Muscle of leg (tissue), 16 donors: ENCODE measurements at places on chromosomes 2 and 18. TPM values are rescaled to one million over a fixed set of nuclear protein-coding genes. Genes with fewer than 3 reads are reported as not detected.

The RASGRP3 gene
- total RNA-seq, result 38.3 TPM

The SOWAHC gene
- total RNA-seq, result 5.4 TPM

The PARD3B gene
- total RNA-seq, result 15.3 TPM

The CBLN2 gene
- 0.44 TPM for total RNA-seq

The TPO gene
- 0.18 TPM for total RNA-seq

The RSAD2 gene
- total RNA-seq, result 3.3 TPM

The ANO7 gene
- 0.35 TPM for total RNA-seq

The MYL1 gene
- total RNA-seq, result 10,096 TPM

The SLC4A5 gene
- total RNA-seq, result 2.2 TPM

The OSBPL6 gene
- 3.3 TPM for total RNA-seq

The NAPG gene
- 22.6 TPM for total RNA-seq

The CSRNP3 gene
- total RNA-seq, result 15.6 TPM

The MC2R gene
- total RNA-seq, result 0.18 TPM

The SFTPB gene
- total RNA-seq, result not detected

The ARHGAP25 gene
- 3.1 TPM for total RNA-seq

GRCh38 chr2:197108758-197109157 is 182.3 kb upstream of the PGAP1 start:
- no peaks in the 10 kb centered on the region for H3K27me3 ChIP-seq
- peak overlapping the region; percentile 54 for H3K27ac ChIP-seq
- H3K4me3 ChIP-seq, result no peak overlapping the region
- peak; percentile 79 for DNase-seq

- no peaks in the 10 kb centered on the region for H3K36me3 ChIP-seq
- peak overlapping the region; percentile 86 for H3K27ac ChIP-seq
- no peaks in the 10 kb centered on the region for H3K27me3 ChIP-seq
These were observed 14.8 kb downstream of the ZAP70 start for GRCh38 chr2:97728091-97728731.

GRCh38 chr2:70340761-70341476 is 39.1 kb upstream of the FAM136A start:
- H3K4me3 ChIP-seq, result no peak overlapping the region
- H3K27ac ChIP-seq, result no peak overlapping the region
- H3K36me3 ChIP-seq, result no peaks in the 10 kb centered on the region
- no peaks in the 10 kb centered on the region for H3K4me1 ChIP-seq

DNA sequence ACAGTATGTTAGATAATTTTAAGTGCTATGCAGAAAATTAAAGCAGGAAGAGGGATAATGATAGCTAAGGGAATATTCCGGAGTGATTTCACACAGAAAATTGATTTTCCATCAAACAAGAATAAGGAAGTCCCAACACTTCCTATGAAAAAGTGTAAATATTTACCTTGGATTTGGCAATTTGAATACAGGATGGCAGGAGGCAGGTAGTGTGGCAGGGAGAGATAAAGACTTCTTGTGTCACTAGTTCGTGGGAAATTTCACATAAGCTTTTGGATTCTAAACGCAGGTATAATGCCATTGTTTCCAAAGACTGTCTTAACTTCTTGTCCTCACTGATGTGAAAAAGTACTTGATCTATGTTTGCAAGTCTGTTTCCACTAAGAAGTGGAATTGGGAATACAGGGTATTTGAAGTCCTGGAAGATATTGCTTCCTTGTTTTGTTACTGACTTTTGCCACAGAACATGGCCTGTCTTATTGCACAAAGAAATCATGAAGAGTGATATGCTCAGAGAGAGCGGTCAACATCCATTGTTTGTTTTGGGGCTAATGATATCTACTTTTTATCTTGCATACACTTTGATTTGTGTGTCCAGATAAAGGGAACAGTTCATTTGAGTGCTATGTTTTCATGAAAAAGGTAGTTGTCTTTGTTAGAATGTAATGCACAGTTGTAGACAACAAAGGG is 1216.1 kb upstream of the FAM98A start:
- no peak overlapping the region for H3K4me3 ChIP-seq
- no peaks in the 10 kb centered on the region for H3K27me3 ChIP-seq
- no peak overlapping the region for H3K27ac ChIP-seq
- H3K36me3 ChIP-seq, result no peaks in the 10 kb centered on the region
- no peaks in the 10 kb centered on the region for H3K4me1 ChIP-seq
- DNase-seq, result no peak

- no peaks in the 10 kb centered on the region for H3K27me3 ChIP-seq
- peak overlapping the region; percentile 81 for H3K4me3 ChIP-seq
- H3K36me3 ChIP-seq, result peaks cover 2% of the 10 kb centered on the region
- H3K27ac ChIP-seq, result peak overlapping the region; percentile 98
- H3K4me1 ChIP-seq, result peaks cover 17% of the 10 kb centered on the region
These were observed 697 bp upstream of the SPATS2L start for GRCh38 chr2:200305797-200306195.

DNA sequence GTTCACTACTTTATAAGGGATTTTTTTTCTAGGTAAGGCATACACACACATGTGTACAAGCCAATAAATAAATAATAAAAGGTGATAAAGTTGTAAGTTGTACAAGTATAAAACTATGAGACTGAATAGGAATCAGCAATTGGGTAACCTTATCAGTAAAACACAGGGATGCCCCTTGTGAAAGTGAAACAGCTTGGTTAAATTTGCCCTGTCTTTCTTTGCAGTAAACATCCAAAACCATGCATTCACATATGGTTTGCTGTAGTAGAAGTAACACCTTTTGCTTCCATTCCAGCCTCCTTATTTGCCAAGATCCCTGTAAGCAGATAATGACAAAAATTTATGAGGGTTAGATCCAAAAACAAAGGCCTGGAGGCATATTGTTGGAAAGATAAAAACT is 44.3 kb upstream of the NEUROD1 start:
- H3K27ac ChIP-seq, result no peak overlapping the region
- H3K4me3 ChIP-seq, result no peak overlapping the region
- DNase-seq, result no peak

DNA sequence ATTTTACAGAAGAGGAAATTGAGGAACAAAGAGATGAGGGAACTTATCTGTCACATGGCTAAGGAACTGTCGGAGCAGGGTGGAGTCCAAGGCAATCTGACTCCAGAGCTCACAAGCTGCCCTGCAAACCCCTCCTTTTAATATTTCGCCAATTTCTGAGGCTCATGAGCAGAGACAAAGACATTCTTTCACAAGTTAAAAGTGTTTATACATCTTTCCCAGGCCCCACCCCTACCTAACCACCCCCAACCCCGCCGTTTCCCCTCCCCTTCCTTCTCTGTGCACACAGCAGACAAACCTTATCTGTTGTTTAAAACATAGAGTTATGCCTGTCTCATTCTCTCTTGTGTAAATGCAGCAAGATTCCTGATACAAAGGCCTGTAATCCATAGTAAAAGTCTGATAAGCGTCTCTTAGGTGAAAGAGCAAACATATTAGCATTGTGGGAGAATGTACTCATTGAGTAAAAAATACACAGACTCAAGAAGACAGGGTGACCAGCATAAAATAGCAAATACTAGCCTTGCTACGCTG is 44.3 kb downstream of the EPHA4 start:
- no peaks in the 10 kb centered on the region for H3K27me3 ChIP-seq
- H3K27ac ChIP-seq, result no peak overlapping the region
- no peaks in the 10 kb centered on the region for H3K36me3 ChIP-seq
- peaks cover 3% of the 10 kb centered on the region for H3K4me1 ChIP-seq
- H3K4me3 ChIP-seq, result no peak overlapping the region

DNA sequence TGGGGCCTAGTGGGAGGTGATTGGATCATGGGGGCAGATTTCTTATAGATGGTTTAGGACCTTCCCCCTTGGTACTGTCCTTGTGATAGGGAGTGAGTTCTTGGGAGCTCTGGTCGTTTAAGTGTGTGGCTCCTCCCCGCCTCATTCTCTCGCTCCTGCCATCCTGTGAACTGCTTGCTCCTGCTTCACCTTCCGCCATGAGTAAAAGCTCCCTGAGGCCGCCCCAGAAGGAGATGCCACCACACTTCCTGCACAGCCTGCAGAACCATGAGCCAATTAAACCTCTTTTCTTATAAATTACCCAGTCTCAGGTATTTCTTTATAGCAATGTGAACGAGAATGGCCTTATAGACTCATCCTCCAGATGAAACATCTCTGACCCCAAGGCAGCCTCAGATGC is 101.5 kb downstream of the KCNF1 start:
- no peaks in the 10 kb centered on the region for H3K36me3 ChIP-seq
- no peak overlapping the region for H3K4me3 ChIP-seq
- peaks cover 4% of the 10 kb centered on the region for H3K4me1 ChIP-seq
- no peak overlapping the region for H3K27ac ChIP-seq
- DNase-seq, result no peak

GRCh38 chr18:51461956-51462355 is 264.5 kb upstream of the MEX3C start:
- H3K27ac ChIP-seq, result no peak overlapping the region
- no peak for DNase-seq
- no peaks in the 10 kb centered on the region for H3K27me3 ChIP-seq
- H3K4me1 ChIP-seq, result no peaks in the 10 kb centered on the region
- no peaks in the 10 kb centered on the region for H3K36me3 ChIP-seq

DNA sequence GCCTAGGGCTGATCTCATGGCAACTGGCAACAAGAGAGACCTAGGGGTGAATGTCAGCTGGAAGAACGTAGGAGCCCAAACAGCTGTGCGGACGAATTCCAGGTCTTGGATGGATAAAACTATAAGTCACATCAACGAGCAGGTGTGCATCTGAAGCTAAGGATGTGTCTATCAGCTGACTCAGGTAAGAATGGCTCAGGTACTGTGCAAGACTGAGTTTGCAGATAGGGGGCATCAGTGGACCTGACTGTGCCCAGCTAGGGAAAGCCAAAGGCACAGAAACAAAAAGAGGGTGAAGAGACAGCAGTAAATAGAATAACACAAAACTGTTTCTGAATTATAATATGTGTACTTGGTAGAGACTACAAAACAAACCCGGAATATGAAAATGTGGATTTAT is 357.3 kb downstream of the ZEB2 start:
- DNase-seq, result no peak
- no peaks in the 10 kb centered on the region for H3K36me3 ChIP-seq
- H3K27ac ChIP-seq, result no peak overlapping the region
- H3K27me3 ChIP-seq, result no peaks in the 10 kb centered on the region

GRCh38 chr18:61612517-61612916 is 279.3 kb downstream of the CDH20 start:
- no peaks in the 10 kb centered on the region for H3K36me3 ChIP-seq
- no peaks in the 10 kb centered on the region for H3K4me1 ChIP-seq
- H3K4me3 ChIP-seq, result no peak overlapping the region
- no peak overlapping the region for H3K27ac ChIP-seq

- no peak for DNase-seq
- no peak overlapping the region for H3K27ac ChIP-seq
- no peaks in the 10 kb centered on the region for H3K4me1 ChIP-seq
- no peaks in the 10 kb centered on the region for H3K27me3 ChIP-seq
- no peak overlapping the region for H3K4me3 ChIP-seq
- H3K36me3 ChIP-seq, result peaks cover 8% of the 10 kb centered on the region
These were observed 25.5 kb downstream of the LNPK start for GRCh38 chr2:175976391-175977157.

DNA sequence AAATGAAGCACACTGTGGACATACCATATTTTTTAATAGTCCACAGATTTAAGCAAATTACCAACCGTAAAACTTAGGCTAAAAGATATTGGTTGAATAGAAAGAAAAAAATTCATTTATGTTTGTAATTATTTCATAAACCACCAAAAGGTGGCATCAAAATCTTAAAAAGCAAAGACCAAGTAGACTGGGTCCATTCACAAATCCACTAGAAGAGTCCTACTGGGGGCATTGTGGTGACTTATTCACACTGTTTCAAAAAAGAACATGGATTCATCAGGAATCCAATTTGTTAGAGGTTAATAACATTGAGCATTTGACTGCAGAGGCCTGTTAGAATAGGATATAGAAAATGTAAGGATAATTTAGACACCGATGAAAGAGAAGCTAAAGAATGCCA is 194.9 kb upstream of the KYNU start:
- H3K36me3 ChIP-seq, result no peaks in the 10 kb centered on the region
- no peaks in the 10 kb centered on the region for H3K27me3 ChIP-seq

GRCh38 chr2:20317197-20317596 is 33.4 kb downstream of the PUM2 start:
- no peak for DNase-seq
- no peak overlapping the region for H3K27ac ChIP-seq
- no peaks in the 10 kb centered on the region for H3K27me3 ChIP-seq
- H3K4me3 ChIP-seq, result no peak overlapping the region
- H3K4me1 ChIP-seq, result no peaks in the 10 kb centered on the region

DNA sequence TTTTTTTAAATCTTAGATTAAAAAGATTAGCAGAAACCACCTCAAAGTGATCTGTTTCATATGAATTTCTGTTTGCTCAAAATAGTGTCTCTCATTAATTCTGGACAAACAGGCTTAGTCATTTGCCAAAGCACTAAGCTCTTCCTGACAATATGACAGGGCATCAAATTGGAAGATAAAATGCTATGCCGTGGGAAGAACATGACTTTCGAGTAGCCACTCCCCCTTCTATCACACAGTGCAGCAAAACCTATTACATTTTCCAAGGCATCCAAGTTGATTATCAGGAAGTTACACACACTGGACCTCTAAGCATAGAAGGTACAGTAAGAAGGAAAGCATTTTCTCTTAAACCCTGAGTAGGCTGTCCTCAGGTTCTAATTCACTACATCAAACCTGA is 89.5 kb downstream of the STK39 start:
- peaks cover 4% of the 10 kb centered on the region for H3K36me3 ChIP-seq
- DNase-seq, result no peak
- H3K4me3 ChIP-seq, result no peak overlapping the region

- no peak for DNase-seq
- H3K36me3 ChIP-seq, result no peaks in the 10 kb centered on the region
- no peaks in the 10 kb centered on the region for H3K27me3 ChIP-seq
These were observed 223.9 kb upstream of the CWC22 start for GRCh38 chr2:180231015-180231414.

DNA sequence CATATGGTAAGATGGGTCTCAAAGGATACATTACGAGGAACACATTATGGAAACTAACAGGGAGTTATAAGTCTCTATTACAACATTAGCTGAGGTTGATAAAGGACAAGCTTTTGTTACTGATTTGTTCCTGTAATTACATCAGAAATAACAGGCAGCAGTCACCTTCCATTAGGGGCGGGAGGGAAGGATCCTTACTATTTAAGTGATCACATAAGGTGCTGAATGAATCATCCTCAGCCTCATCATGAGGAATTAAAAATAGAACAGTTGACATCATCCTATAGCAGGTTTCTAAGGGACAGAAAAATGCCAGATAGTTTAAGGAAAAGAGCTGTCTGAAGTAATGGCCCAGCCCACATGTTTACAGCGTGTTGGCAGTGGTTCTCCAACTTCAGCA is 86.9 kb upstream of the MGAT5 start:
- no peaks in the 10 kb centered on the region for H3K36me3 ChIP-seq
- no peak overlapping the region for H3K27ac ChIP-seq
- no peaks in the 10 kb centered on the region for H3K4me1 ChIP-seq
- DNase-seq, result peak; percentile 36
- no peak overlapping the region for H3K4me3 ChIP-seq

- no peaks in the 10 kb centered on the region for H3K36me3 ChIP-seq
- no peak for DNase-seq
- H3K27me3 ChIP-seq, result peaks cover 2% of the 10 kb centered on the region
These were observed 122.5 kb downstream of the TPGS2 start for GRCh38 chr18:36706134-36706881.

GRCh38 chr2:241816431-241817121 is 7.6 kb downstream of the NEU4 start:
- H3K4me3 ChIP-seq, result no peak overlapping the region
- H3K36me3 ChIP-seq, result no peaks in the 10 kb centered on the region
- H3K4me1 ChIP-seq, result peaks cover 32% of the 10 kb centered on the region
- DNase-seq, result no peak
- no peak overlapping the region for H3K27ac ChIP-seq

- DNase-seq, result no peak
- no peak overlapping the region for H3K4me3 ChIP-seq
- H3K27me3 ChIP-seq, result peaks cover 5% of the 10 kb centered on the region
- H3K36me3 ChIP-seq, result no peaks in the 10 kb centered on the region
- H3K27ac ChIP-seq, result no peak overlapping the region
These were observed 13.8 kb downstream of the CLEC4F start for GRCh38 chr2:70806620-70807019.
